ENCODE measurements at places on chromosomes 4 and X.
A peak's percentile ranks its signal among the peaks of the same experiment; 100 is the strongest.

DNA sequence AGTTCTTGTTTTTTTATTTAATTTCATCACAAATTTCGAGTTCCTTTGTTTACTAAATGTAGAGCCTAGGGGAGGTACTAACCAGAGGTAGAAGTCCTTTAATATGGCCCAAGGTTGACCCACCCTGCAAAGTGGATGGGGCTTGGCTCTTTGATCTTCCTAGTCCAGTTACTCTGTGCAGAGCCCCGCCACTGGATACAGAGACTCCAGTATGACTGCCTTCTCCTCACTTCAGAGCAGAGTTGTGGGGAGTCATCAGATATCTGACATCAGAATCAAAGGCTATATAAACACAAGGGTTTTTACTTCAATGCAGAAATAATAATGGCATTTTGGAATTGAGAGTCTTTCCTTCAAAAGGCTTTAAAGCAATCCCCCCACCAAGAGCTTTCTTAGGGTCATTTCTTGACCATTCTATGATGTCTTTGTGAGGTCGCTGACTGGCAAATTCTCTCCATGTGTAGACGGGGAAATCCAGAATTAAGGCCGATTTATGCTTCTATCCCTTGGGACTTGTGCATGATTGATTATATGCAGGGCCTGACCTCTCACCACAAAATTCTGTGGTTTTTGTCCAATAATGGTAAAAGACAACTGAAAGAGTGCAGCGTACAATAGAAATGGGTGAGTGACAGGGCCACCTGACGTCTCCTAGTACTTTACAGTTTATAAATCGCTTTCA lies 88.3 kb upstream of the CITED1 start:
- DNase-seq, result no peak

DNA sequence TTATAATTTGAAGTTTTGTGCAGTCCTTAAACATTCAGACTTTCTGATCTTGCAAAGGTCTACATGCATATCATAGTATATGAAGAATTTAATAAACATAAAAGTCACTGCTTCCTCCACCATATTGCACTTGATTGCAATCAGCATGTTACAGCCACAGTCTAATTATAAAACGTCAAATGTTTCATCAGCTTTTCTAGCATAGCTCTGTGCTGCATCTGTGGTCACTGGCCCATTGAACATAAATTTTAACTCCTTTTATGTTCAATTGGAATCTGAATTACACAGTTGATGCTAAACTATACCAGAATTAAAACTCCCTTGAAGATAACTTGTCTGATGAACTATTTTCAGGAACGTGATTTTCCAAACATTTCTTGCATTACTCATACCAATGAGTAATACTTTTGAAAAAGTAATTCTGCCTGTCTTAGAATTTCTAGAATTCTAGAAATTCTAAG lies 329.1 kb downstream of the GALNTL6 start:
- DNase-seq, result no peak

DNA sequence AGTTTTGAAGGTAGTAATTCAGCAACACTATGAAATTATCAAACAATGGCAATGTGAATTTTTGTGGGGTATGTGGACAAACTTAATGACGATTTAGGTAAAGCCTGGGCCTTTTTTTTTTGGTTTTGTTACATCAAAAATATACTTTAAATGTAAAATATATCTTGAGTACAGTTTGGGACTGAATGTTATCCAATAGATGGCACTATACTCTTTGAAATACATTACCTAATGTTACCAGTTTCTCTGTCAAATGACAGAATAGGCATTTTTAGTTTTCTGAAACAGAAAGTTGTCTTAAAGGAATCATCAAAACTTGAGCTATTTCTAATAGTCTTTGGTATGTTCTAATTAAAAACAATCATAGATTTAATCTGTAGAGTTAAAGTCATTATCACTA lies 1651.9 kb downstream of the C4orf33 start:
- DNase-seq, result peak; percentile 0

DNA sequence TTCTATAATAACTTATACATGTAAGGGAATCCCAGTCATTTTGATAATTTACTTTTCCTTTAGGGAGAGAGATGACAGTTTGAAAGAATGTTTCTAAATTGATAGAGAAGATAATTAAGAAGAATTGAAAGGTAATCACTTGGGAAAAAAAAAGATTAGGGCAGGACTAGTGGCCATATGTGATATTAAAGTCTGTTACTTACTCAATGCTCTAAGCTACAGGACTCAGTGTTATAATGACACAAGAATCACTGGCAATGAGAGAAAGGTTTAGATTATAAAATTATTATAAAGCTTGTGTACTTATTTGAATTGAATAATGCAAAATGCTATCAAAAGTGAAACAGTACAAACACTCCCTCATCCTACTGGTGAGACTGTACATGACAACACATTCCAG lies 265.3 kb downstream of the BANK1 start:
- DNase-seq, result no peak

DNA sequence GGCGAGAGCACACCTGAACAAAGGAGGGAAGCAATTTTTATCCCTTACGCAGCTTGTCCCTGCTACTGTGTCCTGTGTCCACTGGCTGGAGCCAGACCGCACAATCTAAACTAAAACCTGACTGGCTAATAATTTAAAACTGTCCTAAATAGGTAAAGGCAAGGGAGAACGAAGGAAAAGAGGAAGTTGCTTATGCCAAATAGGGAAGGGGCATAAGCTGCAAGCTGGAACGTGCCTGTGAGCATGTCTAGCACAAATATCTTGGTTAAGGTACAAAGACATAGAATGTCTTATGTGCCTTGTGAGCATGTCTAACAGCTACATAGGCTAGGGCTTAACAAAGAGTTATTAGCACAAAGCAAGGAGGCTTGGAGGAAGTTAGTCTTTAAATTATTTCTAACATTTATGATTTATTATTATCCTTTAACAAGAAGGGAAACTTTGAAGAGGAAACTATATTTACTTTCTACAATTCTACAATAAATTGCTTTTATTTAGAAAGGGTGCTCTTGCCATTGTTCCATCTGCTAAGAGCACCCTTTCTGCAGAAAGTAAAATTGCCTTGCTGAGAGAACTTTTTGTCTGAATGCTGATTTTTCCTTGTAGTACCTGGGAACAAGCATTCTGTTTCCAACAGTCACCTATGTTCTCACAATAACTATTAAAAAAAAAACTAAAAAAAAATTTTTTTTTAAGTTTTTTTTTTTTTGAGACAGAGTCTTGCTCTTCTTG lies 80.6 kb upstream of the CBR4 start:
- no peak for DNase-seq

DNA sequence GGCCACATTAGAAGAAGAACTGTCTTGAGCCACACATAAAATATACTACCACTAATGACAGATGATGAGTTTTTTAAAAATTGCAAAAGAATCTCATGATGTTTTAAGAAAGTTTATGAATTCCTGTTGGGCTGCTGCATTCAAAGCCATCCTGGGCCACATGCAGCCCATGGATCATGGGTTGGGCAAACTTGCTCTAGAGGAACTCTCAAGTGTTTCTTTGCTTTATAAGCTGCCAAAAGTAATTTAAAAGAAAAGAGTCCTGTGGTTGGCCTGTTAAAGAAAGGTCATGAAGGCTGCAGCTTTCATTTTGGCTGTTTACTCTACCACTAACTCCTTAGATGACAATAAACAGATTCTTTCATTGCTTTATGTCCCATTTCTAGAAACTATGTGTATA lies 218.2 kb downstream of the SCFD2 start:
- DNase-seq, result no peak

- no peak for DNase-seq
These were observed 74.7 kb downstream of the CHRNA9 start for GRCh38 chr4:40409835-40410234.

DNA sequence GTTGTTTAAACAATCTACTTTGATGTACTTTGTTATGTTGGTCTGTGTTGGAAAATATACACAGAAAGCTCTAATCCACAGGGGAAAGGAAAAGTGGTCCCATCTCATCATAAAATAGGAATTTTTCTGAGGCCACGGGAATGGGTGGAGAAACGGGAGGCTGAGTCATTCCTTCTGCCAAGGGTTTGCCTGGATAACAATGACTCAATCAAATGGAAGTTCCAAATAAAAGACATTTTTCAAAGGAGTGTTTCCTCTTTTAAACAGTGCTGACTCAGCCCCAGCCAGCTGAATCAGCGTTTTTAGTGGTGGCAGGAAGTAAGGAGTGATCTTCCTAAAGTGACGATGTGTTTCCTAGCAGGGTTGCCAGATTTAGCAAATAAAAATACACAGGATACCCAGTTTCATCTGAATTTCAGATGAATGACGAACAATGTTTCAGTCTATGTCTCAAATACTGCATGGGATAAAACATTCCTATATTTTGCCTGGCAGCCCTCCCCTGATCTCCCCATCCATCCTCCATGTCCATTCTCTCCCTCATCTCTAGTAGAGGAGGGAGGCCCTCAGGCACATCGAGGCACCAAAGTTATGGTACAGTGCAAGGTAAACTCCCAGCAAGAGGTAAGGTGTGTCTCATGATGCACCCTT lies 345.4 kb upstream of the GATB start:
- no peak for DNase-seq

DNA sequence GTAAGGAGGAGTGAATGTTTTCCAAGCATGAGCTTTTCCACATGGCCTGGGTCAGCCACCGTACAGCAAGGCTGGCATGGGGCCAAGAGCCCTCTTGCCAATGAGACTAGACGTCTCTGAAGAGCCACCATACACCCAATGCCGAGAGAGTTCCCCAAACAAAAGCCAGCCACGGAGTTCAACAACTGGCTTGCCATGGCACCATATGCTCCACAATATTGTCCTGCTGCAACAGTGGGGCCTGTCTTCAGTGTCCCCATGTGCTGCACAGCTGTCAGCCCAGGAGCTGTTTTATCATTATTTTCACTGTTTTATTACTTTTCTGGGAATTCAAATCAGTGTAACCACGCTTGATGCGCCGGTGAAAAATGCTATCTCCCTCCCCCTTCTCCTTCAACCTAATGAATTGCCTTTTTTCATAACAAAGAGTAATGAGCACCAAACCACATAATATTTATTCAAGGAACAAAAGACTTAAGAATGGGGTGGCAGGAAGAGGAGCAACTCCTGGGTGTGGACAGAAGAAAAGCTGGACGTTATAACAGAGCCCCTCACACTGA lies 18.4 kb downstream of the MAML3 start:
- DNase-seq, result peak; percentile 58

GRCh38 chr4:90990284-90990683 lies 863.1 kb downstream of the CCSER1 start:
- no peak for DNase-seq

DNA sequence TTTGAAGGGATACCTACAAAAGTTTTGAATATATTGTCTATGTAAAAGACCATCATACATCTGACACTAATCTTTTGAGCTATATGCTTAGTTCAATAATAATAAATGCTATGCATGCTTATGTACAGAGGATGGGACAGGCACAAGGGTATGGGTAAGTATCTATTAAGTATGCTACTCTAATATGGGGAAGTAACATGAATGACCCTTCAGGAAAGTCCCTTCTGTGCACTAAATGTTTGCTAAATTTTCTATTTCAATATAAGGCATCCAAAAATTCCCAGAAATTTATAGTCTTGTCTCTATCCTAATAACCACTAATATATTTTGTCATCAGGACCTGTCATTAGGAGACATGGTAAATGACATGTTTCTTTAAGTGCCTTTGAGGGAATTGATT lies 19.0 kb downstream of the ATP8A1 start:
- no peak for DNase-seq

DNA sequence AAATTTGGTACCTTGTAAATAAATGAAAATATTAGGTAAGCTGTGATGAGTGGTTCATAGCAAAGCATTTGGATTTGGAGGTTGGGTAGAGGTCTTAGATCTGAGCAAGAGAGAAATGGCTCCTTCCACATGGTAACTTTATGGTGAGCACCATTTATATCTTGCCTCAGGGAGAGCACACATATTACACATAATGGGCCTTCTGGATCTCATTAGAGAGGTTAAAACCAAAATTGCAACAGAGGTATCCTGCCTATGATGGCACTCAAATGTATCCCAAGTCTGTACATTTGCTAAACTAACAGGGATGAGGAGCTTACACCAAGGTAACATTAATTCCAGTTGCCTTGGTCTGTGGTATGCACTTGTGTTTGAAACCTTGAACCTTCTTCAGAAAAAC lies 87.1 kb upstream of the PUDP start:
- DNase-seq, result no peak

- DNase-seq, result no peak
These were observed 14.5 kb upstream of the MAML3 start for GRCh38 chr4:140168474-140168873.

GRCh38 chrX:133207751-133208150 lies 10.4 kb downstream of the TFDP3 start:
- no peak for DNase-seq

DNA sequence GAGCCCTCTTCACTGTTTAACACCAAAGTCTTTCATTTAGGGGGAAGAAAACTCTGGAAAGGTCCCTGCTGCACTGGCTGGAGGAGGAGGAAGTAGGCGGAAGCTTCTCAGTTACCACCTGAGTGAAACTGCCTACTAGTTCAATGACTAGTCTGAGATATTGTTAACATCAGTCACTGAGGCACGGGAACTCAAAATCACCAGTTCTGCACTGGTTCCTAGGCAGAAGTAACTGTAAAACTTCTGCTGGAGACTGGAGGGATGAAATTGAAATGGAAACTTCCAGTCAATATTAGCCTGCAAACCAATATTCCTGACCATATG lies 178.3 kb downstream of the SNCA start:
- no peak for DNase-seq

DNA sequence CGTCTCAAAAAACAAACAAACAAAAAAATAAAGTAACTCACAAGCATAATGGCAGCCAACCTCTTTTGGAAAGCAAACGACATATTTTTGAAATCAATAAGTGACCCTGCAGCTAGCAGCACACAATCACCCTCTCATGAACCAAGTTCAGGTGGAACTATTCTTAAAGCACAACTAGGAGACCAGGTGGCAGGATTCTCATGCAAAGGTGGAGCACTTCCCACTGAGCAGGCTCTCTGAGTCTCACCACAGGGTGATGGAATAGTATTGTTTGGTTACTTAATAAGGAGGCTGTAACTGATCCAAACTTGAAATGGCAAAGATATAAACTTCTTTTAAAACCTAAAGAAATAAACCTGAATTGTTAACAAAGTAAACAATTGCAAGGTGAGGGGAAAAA lies 1293.1 kb downstream of the PCDH19 start:
- DNase-seq, result no peak

DNA sequence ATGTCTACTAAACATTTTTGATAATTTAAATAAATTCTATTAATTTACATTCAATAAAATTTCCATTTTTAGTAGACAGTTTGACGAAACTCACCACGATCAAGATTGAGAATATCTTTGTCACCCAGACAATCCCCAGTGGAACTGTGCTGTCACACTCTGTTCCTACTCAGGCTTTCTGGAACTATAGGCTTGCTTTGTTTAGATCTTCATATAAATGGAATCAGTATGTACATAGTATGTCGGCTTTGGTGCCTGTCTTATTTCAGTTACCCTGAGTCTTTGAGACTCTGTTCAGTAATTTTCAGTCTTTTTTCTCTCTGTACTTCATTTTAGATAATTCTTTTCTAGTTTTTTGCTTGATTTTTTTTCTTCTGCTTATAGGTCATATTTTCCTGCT lies 163.5 kb upstream of the EMCN start:
- DNase-seq, result no peak

DNA sequence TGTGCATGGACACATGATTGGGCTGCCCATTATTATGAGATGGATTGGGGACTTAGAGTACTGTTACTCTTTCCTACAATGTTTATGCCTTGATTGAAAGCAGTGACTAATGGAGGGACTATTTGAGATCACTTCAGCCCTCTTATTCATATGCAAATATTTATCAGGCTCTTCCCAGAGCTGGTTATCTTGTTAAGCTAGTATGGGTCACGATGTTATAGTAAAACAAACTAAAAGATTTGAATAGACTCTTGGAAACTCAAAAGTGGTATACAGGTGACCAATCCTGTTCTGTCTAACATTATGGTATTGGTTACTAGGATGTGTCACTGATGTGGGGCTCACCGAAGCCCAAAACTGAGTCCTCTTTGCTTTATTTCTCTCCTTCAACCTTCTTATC lies 306.2 kb upstream of the CASK start:
- DNase-seq, result no peak

Data from NCI-H1436 (cell line).